ENCODE measurements at places on chromosomes 7 and 10.
A peak's percentile ranks its signal among the peaks of the same experiment; 100 is the strongest.

- DNase-seq = no peak
Observed at GRCh38 chr7:47594406-47594805, 12.5 kb upstream of the TNS3 start.

GRCh38 chr7:125459038-125459437 lies 529.4 kb upstream of the POT1 start:
- no peak for DNase-seq

- DNase-seq = no peak
Observed at GRCh38 chr10:28963539-28964221, 286.4 kb downstream of the BAMBI start.

- no peak for DNase-seq
Observed at GRCh38 chr10:116692225-116692624, 50.1 kb downstream of the HSPA12A start.

DNA sequence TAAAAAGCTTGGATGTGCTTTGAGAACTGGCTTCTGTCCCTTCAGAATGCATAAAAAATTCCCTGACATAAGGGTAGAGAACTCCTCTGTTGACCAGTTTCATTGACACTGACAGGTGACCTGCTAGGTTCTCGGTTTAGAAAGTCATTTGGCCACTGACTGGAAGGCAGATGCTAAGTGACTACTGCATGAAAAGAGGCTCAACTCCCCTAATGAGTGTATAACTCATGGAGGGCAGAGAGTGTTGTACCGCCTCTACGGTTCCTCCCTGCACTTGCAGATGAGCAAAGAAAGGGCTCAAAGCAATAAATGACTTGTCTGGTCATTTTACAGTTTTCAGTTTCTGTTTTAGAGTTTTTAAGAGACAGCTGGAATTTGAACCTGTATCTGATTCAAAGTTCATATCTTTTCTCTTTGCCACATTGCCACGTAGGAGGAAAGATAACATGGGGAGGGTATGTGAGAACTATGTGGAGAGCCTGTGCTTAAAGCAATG lies 2.9 kb upstream of the FGL2 start:
- DNase-seq = no peak

- no peak for DNase-seq
Observed at GRCh38 chr10:36281831-36282331, 639.8 kb upstream of the FZD8 start.

- no peak for DNase-seq
Observed at GRCh38 chr7:88244258-88244657, 24.4 kb upstream of the SRI start.

DNA sequence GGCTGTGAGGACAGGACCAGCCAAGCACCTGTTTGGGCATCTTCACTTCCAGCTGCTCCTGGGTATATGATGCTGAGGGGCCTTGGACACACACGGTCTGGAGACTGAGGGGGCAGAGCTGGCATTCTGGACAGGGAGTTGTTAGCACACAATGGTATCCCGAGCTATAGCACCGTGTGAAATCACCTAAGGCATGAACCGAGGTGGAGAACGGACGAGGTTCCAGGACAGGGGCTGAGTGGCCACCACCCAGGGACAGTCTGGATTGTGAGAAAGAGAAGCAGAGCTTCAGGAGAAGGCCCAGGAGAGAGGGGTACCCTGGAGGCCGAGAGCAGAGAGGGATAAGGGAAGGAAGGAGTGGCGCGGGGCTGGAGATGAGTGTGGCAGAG lies 571.8 kb downstream of the TCERG1L start:
- DNase-seq = no peak

GRCh38 chr10:53886325-53887300 lies 914.4 kb downstream of the PCDH15 start:
- DNase-seq = no peak

GRCh38 chr7:150721970-150722373 lies 5.6 kb downstream of the GIMAP1 start:
- no peak for DNase-seq

- no peak for DNase-seq
Observed at GRCh38 chr10:64261676-64262075, 740.5 kb downstream of the REEP3 start.

GRCh38 chr7:24871770-24872169 lies 108.2 kb downstream of the OSBPL3 start:
- DNase-seq = no peak

GRCh38 chr10:106582291-106582690 lies 582.2 kb downstream of the SORCS1 start:
- peak; percentile 30 for DNase-seq

GRCh38 chr7:17599733-17600339 lies 301.4 kb downstream of the AHR start:
- no peak for DNase-seq

DNA sequence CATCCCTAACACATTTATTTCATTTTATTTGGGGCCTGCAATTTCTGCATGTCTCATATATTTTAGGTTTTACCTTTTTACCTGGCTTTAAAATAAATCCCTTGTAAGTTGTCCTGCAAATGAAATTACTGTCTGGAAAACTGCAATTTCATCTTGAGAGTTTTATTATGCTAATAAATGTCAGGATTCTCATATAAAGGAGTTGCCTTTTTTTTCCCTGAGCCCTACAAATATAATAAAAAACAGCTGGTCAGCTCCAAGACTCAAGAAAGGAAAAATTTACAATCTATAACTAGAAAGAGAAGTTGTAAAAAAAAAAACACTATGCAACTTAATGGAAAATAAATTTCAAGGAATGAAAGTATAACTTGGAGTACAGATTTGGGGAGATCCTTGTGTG lies 108.7 kb downstream of the SH2D4B start:
- DNase-seq = no peak

GRCh38 chr7:102306916-102307677 lies 20.4 kb downstream of the SH2B2 start:
- no peak for DNase-seq

DNA sequence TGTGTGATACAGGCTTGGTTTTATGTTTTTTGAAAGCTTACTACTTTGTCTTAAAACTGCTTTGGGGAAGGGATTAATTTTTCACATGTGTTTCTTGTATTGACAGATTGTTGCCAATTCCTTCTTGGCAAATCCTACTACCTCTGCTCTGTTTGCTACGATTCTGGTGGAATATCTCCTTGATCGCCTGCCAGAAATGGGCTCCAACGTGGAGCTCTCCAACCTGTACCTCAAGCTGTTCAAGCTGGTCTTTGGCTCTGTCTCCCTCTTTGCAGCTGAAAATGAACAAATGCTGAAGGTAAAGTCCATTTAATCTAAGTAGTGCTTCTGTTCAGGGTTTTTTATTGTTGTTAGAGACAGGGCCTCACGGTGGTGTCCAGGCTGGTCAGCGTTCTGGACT lies 33.6 kb downstream of the TRRAP start:
- no peak for DNase-seq

DNA sequence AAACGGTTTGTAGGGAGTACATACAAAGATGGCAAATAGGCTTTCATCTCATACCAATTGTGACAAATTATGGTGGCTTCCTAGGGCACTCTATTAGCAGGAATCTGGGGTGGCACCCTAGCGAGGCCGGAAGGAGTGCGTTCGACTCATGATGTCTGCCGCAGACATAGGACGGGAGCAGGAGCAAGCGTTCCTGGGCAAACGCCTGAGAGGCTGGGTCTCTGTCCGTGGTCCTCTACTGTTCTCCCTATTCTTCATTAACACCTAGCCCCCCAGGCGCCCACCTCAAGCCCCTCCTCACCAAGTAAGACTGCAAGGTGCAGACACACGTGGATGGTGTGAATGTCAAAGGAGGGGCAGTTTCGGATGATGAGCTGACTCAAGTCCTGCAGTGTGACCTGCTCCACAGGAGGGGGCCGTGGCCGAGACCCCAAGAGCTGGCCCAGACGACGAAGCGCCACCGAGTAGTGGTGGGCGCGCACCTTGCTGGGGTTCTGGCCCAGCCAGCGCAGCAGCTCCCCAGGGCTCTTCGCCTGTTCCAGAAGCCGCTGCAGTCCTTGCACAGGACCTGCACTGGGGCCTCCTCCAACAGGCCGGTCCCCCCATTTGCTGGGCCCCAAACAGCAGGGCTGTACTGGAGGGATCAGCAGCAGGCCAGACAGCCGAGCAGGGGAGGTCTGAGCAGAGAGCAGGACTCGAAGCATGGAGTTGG lies 1.3 kb downstream of the FASTK start:
- DNase-seq = no peak

- DNase-seq = no peak
Observed at GRCh38 chr7:78159545-78159944, 361.0 kb downstream of the PHTF2 start.

DNA sequence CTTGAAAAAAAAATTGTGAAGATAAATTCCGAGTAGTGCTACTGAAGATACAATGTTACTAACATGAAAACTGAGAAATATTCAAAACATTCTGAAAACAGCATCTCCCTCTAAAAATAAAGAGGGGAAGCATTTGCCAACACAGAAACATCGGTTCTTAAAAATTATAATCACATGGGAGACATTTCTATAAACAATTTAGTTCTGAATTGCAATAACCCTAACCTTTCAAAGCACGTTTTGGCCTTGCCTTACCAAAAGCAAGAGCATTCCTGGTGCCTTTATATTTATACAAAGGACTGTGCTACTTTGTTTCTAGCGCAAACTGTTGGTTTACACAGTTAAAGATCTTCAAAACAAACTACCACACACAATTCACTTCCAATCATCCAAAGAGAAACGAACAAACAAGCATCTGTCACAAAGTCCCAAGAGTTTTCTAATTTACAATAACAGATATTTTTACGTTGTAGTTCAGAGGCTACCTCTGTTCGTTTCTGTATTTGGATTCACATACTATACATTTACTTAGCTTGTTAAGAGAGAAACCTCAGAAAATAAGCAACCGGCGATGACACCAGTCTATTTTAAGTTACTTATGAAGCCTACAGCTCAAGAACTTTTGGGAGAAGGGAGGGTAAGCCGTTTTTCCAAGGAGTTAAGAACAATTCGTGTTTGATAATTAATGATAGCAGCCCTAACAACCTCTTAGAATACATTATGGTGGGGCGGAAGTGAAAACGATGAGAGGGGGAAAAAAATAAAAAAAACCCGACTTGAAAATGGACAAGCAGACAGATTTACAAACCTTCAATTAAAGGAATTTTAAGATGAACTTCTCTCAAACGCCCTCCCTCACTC lies 1.3 kb downstream of the ABI1 start:
- no peak for DNase-seq

GRCh38 chr7:111098011-111098925 lies 7.3 kb downstream of the LRRN3 start:
- peak; percentile 3 for DNase-seq

DNA sequence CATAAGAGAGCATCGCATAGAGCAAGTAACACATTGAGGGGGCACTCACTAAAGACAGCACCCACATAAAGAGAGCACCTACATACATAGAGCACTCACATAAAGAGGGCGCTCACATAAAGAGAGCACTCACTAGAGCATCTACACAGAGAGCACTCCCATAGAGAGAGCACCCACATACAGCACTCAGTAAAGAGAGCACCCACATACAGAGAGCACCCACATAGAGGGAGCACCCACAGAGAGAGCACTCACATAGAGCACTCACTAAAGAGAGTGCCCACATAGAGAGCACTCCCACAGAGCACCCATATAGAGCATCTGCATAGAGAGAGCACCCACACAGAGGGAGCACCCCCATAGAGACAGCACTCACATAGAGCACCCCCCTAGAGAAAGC lies 47.8 kb downstream of the INSIG1 start:
- DNase-seq = no peak

- DNase-seq = no peak
Observed at GRCh38 chr10:12327074-12327473, 22.3 kb upstream of the CAMK1D start.

DNA sequence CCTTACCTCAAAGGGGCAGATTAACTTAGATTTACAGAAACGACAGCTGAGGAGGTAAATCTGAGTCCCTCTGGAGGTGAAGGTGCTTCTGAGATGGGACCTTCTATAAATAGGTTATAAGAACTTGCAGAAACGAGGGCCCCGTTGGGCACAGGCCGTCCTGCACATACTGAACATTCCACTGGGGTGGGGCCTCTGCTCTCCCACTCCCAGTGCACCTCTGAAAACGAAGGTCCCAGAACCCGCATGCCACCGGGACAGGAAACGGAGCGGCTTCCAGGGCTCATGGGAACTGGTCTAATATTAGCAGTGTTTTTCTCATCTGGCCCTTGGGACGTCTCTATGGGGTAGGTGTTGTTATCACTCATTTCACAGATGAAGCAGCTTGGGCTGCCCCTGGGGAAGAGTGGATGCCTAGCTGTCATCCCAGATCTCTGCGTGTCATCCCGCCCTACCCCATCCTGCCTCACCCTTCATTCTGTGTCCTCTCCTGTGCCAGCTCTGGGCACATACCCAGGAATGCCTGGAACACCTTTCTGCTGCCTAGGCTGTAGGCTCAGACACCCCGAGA lies 19.6 kb downstream of the C10orf62 start:
- DNase-seq = no peak

GRCh38 chr7:1889556-1890181 lies 219.6 kb downstream of the ELFN1 start:
- no peak for DNase-seq

DNA sequence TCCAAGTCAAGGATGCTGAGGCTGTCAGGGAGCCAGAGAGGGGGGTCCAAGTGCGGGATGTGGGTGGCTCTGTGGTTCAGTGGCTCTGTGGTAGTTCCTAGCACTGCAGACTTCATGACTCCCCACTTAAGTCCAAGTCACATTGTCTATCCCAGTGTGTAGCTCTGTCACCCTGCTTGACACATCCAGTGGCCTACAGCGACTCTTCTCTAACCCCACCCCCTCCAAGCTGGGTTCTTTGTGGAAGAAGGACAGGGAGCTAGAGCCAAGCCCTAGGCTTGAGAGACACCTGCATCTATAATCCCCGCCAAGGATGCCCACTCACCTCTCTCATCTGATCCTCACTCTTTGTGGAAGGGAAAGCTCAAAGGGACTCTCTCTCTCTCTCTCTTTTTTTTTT lies 57.6 kb downstream of the ADCYAP1R1 start:
- no peak for DNase-seq
